NCI-H226 (cell line): ENCODE measurements at places on chromosomes 1 and 21.

DNA sequence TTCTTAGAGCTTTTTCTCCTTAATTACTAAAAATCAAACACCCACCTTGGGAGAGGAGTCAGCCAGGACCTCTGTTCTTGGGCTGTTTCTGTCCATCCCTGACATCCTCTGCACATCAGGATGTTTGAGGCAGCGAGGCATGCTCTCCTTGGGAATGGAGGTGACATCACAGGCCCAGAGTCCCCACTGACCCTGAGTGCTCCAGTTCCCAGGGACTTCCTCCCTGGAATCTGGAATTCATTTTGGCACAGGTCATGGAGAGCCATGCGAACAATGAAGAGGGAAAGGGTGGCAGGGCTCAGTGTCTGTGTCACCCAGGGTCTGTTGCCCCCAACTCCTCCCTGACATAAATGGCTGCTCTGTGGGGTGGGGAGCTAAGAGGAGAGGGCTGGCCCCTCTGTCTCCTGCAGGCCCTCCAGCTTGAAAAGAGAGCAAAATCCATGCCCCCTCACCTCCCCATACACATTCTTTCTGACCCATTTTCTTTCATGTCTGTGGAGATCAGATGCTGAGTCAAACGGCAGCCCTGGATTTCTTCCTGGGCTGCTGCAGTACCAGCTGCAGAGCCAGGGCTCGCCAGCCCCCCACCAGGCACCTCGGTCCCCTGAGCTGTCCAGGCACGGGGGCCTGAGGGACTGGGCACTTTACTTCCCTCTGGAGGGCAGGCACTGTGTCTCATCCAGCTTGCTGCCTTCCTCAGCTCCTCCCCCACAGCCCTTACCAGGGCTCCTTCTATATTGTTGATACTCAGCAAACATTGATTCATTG is 102.0 kb downstream of the NMNAT2 start:
- no peak for DNase-seq

DNA sequence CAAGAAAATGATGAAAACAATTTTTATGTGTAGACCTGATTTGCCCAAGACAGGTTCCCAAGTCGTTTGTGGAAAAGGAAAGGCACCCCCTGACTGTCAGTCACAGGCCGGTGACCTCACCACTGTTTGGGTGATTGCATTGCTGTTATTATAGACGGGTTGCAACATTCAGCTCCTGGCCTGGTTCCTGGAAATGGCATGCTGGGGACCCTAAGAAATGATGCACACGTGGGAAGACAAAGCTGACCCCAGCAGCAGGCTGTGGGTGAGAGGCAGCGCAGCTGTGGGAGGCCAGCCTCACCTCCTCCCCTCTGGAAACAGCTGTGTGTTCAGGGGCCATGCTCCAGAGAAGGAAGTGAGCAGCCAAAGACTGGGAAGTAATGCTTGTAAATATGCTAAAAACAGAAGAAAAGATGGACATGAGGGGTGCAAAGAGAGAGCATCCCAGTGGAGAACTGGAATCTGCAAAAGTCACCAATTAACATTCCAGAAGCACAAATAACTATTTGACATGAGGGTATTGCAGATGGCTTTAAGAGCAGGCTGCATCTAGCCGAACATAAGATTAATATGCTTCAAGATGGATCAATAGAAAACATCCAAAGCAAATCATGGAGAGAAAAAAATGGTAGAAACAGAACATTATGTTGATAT is 23.4 kb upstream of the ABCG1 start:
- DNase-seq, result no peak

DNA sequence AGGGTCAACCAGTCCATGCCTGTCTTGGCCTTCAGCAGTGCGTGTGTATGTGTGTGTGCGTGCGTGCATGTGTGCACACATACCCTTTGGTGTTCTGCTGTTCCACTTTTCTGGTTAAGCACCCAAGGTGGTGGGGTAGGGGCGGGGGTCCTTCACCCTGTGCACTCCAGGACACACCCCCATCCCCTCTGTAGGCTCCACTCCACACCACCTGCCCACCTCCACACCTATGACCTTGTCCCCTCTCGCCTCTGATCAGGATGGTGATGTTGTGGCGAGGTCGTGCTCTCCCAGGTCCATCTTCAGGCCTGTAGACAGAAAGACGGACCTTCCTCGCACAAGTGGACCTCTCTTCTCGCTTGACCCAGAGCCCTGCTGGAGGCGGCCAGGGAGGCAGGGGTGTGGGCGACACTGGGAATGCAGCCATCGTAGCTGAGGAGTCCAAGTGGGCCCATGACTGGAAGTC is 44.6 kb downstream of the WDR4 start:
- DNase-seq, result no peak

GRCh38 chr1:39132505-39133339 is 71.8 kb upstream of the MACF1 start:
- peak; percentile 75 for DNase-seq

- DNase-seq, result no peak
Observed at GRCh38 chr1:32773764-32774463, 43.2 kb downstream of the YARS1 start.
